ENCODE measurements at places on chromosomes 4 and X.

GRCh38 chr4:141684785-141685184, 48.4 kb downstream of the IL15 start:
- no peak for DNase-seq

DNA sequence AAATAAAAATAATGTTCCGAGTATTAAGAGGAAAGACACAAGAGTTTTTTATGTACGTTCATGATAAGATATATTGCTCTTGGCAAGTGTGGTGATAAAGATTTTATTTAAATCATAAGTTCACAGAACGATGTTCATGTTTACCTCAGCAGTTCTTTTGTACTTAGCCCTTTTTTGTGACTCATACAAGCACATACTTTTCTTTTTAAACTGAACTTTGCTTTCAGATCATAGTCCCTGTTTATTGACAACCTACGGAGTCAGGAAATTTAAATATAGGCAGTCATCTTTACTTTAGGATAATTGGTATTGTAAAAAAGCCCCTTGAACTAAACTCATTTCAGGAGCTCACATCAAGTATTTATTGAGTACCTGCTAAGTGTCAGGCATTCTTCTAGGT, 1.3 kb upstream of the CTSO start:
- DNase-seq = no peak

- DNase-seq = no peak
These were observed 366.6 kb downstream of the GASK1B start for GRCh38 chr4:157806184-157806583.

- DNase-seq = no peak
These were observed 123.6 kb upstream of the RASGEF1B start for GRCh38 chr4:81595287-81595686.

DNA sequence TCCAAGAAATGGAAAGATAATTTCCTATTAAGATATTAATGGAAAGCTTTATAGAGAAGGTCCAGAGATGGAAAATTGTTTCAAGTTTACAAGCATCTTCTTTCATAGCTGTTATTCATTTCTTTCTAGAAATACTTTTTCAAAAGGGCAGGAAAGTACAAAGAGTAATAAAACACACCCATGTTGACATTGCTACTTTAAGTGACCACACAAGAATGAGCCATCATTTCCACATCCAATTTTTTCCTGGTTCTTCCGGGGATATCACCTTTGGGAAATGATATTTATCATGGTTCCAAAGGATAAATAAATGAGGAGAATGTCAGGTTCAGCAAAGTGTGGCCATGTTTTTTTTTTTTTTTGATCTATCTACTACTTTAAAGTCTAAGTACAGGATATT, 4.5 kb downstream of the GLRA2 start:
- no peak for DNase-seq

DNA sequence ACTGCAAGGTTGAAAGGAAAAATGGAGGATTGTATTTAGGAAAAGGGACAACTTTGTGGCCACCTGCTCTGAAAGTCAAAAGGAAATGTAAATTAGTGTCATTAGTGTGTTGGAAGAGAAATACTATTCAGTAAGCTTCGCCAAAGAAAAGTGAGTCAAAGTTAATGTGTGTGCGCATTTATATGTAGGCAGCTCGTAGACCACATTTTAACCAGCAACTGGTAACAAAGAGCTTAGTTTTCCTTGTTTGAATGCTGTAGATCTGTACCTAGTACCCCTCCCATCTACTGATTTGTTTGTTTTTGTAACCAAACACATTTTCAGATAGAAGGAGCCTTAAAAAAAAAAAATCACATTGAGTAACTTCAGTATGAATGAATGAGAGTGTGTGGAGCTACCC, 69.3 kb downstream of the GPAT3 start:
- DNase-seq = no peak

DNA sequence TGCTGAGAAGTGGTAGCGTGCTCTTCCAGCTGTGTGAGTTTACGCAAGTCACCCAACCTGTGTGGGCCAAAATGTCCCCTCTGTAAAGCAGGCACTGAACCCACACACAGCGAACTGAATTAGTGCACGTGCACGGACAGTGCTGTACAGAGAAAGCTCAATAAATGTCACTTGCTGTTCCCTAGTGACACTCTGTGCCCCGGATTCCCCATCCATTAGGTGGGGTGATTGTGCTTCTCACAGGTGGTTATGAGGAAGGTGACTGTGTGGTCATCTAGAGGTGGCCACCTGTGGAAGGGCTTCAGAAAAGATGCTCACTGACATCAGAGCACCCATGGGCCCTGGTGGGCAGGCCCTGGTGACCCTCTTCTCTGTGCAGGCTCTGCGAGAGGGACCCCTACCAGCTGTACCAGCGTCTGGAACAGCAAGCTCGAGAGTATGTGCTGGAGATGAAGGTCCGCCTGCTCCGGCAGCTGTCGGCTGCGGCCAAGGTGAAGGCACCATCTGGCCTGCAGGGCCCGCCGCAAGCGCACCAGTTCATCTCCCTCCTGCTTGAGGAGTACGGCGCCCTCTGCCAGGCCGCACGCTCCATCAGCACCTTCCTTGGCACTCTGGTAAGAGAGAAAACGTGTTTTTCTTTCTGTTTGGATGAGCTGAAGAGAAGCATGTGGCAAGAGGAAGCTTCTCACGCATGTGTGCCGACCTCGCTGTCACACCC, 94.3 kb downstream of the FAM193A start:
- DNase-seq = no peak

GRCh38 chr4:37620176-37620575, 66.0 kb downstream of the RELL1 start:
- DNase-seq = no peak

All from GM13976 (cell line).